ENCODE measurements at places on chromosomes 1 and 21.
A peak's percentile ranks its signal among the peaks of the same experiment; 100 is the strongest.

- DNase-seq = no peak
Measured at GRCh38 chr1:86155051-86155806, 1.3 kb downstream of the COL24A1 start.

DNA sequence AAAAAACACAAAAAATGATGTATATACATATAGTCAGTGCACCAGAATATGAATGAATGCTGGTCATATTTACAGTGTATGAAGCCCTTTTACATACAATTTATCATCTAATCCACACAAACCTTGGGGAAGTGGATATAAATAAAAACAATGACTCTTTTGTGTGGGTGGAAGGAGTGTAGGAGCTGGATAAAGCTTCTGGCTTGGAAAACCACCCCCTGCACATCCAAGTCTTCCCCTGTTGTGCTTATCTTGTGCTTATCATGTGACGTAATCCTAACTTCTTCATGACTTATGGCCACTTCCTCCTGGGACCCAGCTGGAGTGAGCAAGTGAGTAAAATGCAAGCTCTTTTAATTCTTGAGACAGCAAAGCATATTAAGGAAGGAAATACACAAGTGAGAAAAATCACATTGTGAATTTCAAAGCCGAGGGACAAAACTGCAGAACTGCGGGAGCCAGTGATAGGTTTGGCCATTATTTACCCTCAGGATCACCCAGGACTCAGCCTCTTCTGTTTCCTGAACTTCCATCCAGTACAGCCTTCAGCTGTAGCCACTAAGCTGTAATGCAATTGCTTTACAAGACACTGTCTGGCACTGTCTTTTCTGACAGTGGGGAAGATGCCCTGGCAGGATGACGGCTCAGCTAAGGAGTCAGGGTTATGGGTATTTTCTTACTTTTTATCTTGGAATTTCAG is 104.0 kb upstream of the PPM1J start:
- peak; percentile 91 for DNase-seq

DNA sequence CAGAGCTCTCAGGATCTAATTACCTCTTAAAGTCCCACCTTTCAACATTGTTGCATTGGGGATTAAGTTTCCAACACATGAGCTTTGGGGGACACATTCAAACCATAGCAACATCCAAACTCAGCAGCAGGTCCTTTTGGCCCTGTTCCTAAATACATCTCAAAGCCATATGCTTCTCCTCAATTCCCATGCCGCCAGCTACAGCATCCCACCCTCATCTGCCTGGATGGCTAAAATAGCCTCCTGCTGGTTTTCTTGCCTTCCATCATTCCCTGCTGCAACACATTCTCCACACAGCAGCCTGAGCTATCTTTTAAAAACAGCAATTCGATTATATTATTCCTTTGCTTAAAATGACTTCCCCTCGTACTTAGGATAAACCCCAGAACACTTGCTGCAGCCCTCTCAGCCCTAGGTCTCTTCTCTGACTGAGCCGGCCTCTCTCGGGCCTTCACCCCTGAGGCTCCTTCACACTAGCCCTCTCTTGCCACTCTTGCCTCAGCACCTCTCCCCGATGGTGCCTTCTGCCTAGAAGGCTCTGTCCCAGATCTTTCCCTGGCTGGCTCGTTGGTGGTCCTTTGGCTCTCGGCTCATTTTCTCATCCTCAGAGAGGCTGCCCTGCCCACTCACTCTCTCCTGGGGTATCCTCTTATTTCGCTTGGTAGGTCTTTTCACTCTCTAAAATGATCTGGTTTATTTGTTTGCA is 16.5 kb downstream of the MYBPH start:
- no peak for DNase-seq

GRCh38 chr1:24055681-24056080 is 56.3 kb downstream of the MYOM3 start:
- no peak for DNase-seq

- DNase-seq = no peak
Measured at GRCh38 chr1:31812158-31812829, 3.5 kb downstream of the SPOCD1 start.

GRCh38 chr1:17890056-17890814 is 135.1 kb downstream of the ACTL8 start:
- no peak for DNase-seq

DNA sequence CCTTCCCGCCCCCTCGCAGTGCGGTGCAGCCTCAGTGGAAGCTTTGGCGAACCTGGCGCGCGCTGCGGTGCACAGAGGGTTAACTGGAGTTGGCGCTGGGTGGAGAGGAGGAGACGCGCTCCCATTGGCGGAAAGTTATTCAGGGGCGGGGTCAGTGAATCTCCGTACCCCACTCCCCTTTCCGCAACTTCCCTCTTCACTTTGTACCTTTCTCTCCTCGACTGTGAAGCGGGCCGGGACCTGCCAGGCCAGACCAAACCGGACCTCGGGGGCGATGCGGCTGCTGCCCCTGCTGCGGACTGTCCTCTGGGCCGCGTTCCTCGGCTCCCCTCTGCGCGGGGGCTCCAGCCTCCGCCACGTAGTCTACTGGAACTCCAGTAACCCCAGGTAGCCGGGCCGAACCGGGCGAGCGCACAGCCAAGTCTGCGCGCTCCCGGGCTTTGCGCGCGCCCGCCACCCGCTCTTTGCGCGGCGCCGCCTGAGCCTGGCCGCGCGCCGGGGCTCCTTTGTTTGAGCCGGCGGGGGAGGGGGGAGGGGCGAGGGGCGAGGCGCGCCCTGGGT is at the start of gene EFNA4:
Gene EFNA4 (plus strand): TSS at position 191 of the 561 bp plus-strand sequence. CDS start 84 bp downstream, at position 275.
- DNase-seq = peak; percentile 80

DNA sequence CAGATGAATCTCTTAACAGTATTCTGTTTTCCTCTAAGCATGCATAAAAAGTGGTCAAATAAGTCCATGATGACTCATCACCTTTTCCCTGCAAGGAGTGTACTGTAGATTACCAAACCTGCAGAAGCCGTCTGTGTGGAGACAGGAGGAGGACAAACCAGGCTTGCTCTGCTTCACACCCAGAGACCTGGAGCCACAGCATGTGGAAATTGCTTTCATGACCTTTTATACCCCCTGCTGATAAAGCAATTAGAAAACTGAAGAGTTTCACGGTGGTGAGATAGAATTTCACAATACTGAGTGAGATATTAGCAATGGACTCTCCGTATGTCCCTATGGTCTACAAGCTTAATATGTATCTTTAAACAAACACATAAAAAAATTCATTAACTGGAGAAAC is 9.4 kb downstream of the CORT start:
- DNase-seq = peak; percentile 80

DNA sequence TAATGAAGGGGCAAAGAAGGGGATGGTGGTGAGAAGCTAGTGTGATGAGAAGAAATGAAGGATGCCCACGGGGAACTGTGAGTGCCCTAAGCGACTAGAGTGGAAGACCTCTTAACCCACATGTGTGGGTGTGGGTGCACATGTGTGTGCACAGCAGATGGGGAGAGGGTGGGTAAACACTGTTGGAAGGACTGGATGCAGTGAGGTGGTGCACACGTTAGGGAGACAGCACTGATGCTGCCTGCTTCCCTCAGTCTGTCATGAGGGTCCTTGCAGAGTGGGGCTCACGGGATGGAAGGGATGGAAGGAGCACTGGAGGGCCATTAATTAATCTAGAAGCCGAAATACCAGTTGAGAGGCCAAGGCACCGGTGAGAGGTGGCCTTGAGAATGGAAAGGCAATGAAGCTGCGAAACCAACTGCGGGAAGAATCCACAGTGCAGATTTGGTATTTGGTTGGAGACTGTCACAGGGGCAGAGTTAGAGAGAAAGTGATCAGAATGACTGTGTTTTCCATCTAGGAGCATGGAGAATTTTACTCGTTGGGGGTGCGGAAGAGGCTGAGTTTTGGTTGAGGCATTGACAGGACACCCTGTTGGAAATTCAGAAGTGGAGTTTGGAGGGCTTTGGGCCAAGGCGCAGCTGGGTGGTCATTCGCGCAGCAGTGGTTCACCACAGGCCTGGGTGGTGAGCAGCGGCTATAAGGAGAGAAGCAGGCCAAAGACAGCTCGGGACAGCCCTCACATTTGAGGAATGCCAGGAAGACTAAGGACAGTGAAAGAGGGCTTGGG is 15.8 kb downstream of the RCSD1 start:
- DNase-seq = no peak
